ENCODE measurements at places on chromosomes 7 and 10. TPM values are rescaled to one million over a fixed set of nuclear protein-coding genes. Genes with fewer than 3 reads are reported as not detected.

- DNase-seq: no peak
Observed at GRCh38 chr10:14667280-14667679, 107.4 kb downstream of the FAM107B start.

- no peak for DNase-seq
Observed at GRCh38 chr7:154968336-154969001, 34.5 kb downstream of the PAXIP1 start.

- DNase-seq: no peak
Observed at GRCh38 chr7:4167385-4167910, 514.6 kb upstream of the FOXK1 start.

DNA sequence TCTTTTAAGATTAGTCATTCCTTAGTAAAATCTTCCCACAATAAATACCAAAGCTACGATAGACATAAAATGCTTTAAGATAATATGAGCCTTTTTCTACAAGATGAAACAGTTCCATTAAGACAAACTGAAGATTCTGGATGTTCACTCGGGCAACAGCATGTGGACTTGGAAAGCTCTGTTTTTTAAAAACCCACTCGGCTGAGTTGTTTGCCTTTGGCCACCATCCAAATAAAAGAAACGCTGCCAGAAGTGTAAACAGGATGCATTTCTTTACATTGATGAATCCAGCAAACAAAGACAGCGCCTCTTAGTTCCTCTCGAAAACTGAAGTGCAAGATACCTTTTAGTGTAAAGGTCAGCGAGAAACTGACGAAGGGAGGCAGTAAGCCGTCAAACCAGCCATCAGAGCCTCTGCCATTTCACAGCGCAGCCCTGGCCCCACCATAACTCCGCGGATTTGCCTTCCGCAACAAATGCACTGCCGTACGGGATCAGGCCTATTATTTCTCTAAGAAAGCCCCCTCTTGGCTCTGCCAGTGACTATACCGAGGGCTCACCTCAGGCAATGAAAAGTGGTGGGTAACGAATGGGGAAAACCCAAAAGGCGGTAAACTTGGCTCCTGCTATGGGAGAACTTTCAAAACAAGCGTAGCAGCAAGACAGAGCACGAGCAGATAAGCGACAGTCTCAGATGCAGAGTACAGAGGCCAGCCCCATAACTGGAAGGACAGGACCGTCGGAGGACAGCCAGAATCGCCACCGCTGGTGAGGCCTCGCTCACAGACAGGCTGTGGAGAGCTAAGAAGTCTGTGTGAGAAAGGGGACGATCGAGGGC, 41.4 kb downstream of the GNA12 start:
- DNase-seq: no peak

DNA sequence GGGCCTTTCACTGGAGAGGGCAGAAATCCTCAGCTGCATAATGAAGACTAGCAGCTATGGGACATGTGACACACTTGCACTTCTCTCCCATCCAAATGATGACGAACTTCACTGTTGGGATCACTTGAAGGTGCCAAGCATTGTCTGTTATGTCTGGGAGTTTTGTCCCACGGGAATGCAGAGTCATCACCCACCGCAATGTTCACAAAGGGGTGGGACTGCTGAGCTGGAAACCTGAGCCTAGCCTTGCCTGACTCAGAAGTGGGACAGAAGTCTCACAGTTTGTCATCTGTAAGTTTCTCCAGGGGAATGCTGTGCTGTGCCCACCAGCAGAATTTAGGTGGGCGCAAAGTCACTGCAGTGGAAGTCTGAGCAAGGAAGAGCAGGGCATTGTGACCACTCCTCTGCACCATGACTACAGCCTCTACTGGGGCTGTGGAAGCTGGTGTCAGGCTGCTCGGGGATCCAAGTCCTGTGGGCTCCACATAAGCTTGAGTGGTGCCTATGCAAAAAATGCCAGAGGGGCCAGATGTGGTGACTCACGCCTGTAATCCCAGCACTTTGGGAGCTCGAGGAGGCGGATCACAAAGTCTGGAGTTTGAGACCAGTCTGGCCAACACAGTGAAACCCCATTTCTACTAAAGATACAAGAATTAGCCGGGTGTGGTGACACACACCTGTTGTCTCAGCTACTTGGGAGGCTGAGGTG, 472.0 kb upstream of the CNTNAP2 start:
- no peak for DNase-seq

Gene KCNMA1
- total RNA-seq: not detected

GRCh38 chr10:87915406-87915805, 52.0 kb downstream of the PTEN start:
- no peak for DNase-seq

Gene NKX2-3
- total RNA-seq: not detected

Gene TMEM213
- total RNA-seq: not detected

DNA sequence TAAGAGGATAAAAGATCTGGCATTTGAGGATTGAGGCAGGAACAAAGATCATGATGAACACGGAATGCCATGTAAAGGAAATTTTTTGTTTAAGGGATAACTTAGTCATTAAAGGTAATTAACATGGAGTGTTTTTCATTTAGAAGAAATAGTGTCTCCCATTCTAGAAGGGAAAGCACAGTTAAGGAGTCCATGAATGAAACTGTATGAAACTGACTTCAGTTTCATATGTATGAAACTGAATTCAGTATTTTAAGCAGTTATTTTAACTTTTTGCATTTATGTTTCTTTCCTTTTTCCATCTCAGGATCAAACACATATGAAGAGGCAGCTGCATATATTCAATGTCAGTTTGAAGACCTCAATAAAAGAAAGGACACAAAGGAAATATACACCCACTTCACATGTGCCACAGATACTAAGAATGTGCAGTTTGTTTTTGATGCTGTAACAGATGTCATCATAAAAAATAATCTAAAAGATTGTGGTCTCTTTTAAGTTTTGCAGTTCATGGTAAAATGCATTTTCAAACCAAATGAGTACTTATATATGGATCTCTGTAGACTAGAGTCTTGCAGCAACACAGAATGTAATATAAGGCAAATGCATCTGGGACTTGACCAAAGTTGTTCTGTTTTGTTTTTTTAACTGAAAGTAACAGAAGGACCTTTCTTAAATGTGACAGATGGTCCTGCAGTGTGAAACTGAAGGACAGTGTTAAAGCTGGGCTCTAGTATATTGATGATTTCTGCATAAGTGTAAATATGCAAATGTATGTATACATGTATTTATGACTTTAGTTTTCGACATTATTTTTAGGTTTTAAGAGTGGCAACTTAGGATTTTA, 82.6 kb downstream of the GNAI1 start:
- DNase-seq: no peak

DNA sequence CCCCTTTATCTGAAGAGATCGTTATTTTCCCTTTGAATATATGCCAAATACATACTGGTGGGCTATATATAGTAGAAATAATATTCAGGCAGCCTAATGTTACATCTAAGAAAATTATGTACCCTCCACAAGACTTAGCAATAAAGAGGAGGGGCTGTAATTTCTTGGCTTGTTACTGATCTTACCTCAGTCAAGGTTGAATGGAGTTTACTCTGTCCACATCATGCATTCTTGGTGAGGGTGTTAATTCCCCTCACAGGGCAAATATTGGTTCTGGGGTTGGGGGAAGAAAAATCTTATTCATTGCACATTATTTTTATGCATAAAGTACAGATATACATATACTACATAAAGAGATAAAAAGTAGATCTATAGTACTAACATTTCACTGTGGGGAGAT, 145.8 kb upstream of the ANK3 start:
- DNase-seq: no peak

GRCh38 chr7:154984601-154985188, 18.2 kb downstream of the PAXIP1 start:
- DNase-seq: no peak

Gene ACTR3C
- total RNA-seq: 13.0 TPM

DNA sequence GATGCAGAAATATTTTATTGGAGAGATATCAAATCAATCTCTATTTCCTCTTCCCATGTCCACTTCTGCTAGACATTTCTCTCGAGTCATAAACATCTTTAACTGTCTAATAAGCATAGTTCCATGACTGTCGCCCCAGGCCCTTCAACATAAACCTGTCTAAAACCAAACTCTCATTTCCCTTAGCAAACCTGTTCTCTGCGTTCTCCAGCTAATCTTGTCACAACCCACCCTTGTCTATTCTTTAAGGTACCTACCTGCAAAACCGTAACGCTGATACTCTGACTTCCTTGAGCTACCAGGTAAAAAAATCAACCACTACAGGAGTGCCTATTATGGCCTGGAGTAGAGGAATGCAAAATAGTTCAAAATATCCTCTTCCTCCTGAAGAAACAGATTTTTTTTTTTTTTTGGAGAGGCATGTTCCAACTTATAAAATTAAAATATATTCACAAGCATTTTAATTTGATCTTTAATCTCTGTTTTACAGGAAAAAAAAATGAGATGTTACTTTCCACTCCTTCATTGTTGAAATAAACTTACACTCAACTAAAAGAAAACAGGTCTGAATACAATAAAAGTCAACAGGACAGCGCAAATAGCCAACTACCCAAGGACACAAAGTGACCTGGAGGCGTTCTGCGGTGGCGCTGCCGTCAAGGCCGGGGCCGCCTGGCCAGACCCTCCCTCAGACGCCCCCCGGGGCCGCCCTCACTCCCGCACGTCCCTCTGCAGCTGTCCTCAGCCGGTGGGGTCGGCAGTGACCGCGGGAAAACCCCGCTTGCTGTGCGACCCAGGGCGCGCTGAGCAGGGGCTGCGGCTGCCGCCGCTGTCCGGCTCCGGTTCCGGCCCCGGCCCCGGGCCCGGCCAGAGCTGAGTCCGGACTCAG, 765 bp downstream of the SLC25A40 start:
- DNase-seq: peak; percentile 39

DNA sequence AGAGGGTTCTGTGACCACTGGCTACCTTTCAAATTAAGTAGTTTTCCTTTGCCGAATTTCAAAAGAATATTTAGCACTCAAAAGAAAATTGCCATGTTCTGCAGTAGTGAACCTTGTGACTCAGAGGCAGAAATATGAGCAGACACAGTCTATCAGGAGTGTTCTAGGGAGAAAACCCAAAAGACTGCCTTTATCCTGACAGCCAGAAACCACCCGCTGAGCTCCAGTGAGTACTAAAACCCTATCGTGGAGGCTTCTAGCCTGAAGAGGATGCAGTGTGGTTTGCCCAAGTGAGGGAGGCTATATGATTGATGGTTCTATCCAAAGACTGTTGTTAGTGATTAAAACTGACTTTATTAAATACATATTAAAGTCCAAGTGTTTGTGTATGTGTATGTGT, 21.9 kb downstream of the CHRM2 start:
- DNase-seq: no peak

DNA sequence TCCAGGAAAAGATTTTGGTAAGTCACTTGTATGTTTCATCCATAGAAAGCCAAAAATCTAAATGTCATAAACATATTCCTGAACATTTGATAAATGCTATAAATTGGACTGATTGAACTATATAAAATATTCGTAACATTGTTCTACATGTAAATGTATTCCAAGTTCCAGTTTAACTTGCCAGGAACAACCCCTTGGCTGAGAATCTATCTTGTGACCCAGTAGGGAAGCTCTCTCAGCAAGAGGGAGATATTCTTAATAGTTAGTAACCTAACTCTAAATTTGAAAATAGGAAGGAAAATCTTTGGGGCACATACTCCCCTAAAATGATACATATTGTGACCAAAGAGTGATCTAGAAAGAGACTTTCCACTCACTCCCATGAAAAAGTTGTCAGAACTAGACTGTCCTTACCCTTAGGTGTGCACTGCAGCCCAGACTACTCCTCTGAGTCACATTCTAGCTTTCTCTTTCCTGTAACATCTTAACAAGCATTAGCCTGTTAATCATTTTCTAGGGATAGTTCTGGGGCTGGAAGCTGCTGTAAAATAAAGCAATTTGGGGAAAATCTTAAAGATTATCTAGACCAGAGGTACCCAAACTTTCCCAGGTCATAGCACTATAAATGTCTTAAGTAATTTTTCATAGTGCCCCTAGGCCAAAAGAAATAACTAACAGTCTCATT, 73.7 kb upstream of the SKAP2 start:
- no peak for DNase-seq

Gene PAX4
- total RNA-seq: not detected

DNA sequence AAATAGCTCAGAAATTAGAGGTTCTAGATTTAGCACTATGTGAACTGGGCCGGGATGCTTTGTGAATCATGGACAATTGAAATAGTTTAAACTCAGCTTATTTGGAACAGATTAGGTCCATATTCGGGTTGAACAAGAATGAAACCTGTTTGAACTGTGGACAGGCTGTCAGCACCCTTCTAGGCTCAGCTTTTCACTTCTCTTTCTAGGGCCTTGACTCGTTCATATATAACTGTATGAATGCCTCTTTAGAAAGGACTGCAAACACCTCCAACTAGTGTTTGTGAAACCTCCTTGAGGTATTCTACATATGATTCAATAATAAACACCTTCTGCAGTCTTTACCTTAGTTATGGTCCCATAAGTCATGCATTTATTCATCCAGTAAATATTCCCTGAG, 115.6 kb downstream of the REEP3 start:
- no peak for DNase-seq

- DNase-seq: no peak
Observed at GRCh38 chr7:134703782-134704181, 57.1 kb downstream of the BPGM start.

DNA sequence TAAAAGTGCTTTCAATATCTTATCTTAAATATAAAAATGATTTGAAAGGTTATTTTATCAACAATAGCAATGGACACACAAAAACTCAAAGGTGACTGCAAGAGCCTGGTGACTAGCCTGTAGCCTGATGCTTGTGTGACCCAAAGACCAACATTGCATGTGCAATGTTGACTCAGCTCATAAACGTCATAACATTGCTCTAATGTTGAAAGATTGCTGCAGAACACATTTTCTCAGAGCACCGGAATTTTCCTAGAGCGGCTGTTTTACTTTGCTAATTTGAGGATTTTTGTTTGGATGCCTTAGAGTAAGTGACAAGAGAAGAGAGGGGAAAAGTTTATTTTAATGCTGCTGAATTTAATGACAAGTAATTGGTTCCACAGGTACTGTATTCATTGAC, 107.1 kb downstream of the RAB18 start:
- no peak for DNase-seq
